T47D (cell line): ENCODE measurements at places on chromosomes 11 and 22.

DNA sequence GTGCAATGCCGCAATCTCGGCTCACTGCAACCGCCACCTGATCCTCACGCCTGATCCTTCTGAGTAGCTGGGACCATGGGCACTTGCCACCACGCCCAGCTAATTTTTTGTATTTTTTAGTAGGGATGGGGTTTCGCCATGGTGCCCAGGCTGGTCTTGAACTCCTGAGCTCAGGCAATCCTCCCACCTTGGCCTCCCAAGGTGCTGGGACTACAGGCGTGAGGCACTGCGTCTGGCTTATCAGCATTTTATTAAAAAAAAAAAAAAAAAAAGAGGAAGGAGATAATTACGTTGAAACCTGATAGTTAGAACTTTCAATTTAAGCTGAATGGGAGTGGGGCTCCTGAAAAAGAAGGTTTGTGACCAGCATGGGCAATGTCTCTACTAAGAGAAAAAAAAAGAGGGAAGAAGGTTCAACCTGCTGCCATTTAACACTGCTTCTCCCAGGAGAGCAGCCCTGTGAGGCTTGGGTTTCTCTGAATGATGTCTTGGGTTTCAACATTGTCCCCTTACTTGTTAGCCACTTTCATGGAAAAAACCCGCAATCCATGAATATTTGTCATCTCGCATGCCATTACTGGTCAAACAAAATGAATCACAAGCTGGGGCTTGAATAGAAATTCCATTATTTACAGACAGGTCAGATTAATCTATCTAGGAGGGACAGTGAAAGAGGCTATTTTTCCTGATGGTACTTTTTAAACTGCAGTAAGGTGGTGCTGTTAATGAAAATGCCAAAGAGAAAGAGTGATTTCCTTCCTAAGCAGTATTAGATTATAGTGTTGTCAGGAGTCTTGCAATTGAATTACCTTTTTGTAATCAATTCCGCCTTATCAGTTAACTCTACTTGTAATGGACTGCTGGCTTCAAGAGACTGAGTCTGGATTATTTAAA, 72.5 kb downstream of the PACS1 start:
- no peak for DNase-seq

DNA sequence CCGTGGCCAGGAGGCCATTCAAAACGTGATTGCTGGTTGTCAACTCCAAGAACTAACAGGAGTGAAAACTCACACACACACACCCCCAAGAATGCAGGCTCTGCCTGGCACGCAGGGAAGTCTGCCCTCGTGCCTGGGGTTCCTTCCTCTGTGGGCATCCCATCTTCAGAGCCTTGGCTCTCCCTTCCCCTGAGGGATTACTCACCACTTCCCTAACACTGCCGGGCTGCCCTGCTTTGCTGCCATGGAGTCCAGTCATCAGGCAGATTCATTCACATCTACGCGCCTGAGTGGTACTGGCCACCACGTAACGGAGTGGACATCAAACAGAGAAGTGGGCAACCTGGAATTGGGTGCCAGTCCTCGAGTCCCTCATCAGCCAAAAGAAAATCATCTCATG, 120.7 kb upstream of the TMEM45B start:
- no peak for DNase-seq

- no peak for DNase-seq
Measured at GRCh38 chr11:60987577-60988277, 16.2 kb downstream of the CD6 start.

DNA sequence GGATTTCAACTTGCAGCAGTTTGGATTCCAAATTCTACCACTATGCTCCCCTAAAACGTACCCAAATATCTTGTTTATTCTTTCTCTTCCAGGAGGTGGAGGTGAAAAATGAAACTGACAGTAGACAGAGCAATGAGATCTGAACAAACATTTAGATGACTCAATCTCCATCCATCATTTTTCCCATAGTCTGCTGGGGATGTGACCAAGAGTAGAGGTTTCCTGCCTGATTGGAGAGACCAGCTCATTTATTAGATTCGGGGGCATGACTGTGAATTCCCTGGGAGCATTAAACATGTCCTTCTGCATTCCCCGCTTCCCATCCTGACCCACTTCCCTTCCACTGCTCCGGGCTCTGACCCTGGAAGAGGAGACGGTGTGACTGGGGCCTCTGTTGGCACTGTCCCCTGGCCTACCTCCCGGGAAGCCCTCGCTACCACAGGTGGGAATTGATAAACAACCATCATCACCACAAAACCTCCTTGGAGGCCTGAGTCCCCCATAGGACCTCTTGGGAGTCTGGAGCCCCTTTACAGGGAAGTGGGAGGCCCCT, 20.3 kb downstream of the DKK3 start:
- DNase-seq = no peak

DNA sequence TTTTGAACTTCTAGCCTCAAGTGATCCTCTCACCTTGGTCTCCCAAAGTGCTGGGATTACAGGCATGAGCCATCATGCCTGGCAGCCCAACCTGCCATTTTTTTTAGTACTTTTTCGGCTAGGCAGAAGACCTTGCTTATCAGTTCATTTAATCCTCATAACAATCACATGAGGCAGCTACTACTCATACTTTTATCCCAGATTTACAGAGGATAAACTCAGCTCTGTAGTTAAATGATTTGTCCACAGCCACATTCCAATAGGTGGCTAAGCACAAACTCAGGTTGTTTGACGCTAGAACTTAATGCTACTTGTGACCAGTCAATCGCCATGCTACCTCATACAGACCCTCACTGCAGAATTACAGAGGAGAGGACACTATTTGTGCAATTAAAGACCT, 28.1 kb downstream of the SBF2 start:
- no peak for DNase-seq

GRCh38 chr22:39765661-39766060, 127.9 kb downstream of the ENTHD1 start:
- no peak for DNase-seq

GRCh38 chr11:44596525-44597276, 31.2 kb downstream of the CD82 start:
- no peak for DNase-seq

DNA sequence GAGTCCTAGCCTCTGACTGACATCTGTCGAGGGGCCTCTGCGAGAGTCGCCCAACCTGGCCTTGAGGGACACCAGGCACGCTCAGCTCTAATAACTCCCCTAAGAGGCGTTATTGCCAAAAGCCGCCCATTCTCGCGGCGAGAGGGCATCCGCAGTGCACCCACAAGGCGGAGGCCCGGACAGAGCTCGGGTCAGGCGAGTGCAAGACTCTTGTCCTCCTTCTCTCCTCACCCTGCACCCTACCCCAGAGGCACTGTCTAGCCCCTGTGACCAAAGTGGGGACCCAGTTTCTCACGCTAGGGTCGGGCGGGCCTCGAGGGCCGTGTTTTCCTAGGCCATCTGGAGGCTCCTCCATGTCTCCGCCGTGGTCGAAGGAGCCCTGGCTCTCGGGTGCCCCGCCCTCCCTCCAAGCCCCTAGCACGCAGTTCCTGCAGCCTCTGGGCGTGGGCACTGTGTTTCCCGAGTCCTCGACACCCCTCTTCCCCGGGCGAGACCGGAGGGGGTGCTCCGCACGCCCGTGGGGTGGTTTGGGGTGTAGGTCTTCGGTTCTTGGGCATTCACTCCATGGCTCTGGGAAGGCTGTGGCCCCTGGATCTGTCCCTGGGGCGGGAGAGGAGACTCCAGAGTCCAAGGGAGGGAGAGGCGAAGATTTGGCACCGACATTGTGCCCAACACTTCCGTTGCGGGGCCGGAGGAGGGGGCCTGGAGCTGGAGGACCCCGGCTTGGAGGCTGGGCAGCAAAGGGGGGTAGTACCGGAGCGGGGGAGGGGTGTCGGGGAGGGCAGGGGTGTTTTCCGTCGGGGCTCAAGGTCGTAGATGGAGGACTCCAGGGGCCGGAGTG, 1.0 kb downstream of the CHRM4 start:
- DNase-seq = peak; percentile 48

DNA sequence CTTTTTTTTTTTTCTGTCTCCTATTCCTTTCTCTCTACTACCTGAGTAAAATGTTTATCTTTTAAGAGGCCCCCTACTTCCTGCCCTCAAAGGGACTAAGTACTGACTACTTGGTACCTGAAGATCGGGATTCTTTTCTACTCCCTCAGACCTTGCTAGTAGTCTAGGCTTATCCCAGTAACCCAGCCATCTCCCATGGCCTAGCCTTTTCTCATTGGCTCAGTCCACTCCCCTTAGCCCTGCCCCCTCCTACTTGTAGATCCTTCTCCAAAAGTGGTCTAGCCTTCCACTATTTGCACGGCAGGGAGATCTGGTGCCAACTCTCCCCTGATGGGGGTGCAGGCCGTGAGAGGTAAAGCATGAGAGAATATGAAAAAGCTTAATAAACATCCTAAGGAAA, 133.7 kb downstream of the RCN1 start:
- no peak for DNase-seq

- DNase-seq = no peak
Measured at GRCh38 chr11:13993096-13993765, 30.7 kb downstream of the SPON1 start.

GRCh38 chr11:103892603-103893002, 143.8 kb upstream of the DDI1 start:
- no peak for DNase-seq

- DNase-seq = no peak
Measured at GRCh38 chr11:70246196-70246595, 24.3 kb upstream of the PPFIA1 start.

- DNase-seq = no peak
Measured at GRCh38 chr11:44761551-44761961, 34.8 kb downstream of the TSPAN18 start.

DNA sequence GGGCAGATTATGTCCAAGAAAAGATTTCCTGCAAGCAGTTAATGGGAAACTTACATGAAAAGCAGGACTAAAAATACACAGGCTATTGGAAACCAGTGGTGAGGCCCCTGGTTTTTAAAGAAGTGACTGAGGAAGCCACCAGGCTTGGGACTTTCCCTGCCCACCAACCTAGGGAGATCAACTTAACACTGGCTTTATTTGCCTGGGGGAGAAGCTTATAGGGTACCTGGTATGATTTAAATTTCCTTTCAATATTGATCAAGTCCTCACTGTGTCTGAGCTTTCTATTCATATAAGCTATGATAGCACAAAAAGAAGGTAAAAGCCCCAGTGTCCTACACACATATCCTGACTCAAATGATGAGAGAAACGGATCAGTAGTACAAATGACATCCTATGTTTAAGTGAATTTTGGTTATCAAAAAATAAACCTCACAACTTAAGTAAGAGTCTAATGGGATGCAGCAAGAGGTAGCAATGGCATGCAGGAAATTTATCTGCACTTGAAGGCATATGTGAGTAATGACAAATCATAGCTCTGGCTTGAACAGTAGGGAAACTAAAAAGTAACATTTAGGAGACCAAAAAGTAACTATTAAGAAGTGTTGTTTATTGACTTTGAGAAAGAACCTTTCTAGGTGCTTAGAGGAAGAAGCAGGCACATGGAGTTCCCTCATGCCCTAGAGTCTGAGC, 85.3 kb downstream of the GAB2 start:
- DNase-seq = no peak

DNA sequence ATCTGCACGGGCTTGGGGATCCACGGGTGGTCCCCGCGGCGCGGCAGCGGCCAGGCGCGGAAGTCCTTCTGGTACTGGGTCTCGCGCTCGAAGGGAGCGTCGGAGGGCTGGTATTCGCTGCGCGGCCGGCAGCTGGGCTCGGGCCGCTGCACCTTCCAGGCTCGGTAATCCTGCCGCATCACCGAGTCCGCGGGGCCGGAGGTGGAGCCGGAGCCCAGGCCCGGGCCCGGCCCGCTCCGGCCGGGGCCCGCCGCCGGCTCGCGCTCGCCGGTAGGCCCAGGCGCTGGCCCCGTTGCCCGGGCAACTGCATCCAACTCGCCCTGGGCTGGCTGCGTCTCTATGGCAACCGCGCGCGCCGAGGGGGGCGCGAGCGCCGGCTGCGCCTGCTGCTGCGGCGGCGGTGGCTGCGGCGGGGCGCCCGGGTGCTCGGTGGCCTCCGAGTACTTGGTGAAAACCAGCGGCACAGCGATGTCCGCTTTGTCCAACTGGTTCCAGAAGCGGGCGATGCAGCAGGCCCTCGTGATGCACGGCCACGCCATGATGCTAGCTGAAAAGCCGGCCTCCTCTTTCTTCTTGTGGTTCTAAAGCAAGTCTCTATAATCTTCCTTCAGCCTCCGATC, 897 bp downstream of the MAP6 start:
- DNase-seq = no peak

- DNase-seq = peak; percentile 52
Measured at GRCh38 chr11:72353861-72354260, 80.5 kb downstream of the CLPB start.

DNA sequence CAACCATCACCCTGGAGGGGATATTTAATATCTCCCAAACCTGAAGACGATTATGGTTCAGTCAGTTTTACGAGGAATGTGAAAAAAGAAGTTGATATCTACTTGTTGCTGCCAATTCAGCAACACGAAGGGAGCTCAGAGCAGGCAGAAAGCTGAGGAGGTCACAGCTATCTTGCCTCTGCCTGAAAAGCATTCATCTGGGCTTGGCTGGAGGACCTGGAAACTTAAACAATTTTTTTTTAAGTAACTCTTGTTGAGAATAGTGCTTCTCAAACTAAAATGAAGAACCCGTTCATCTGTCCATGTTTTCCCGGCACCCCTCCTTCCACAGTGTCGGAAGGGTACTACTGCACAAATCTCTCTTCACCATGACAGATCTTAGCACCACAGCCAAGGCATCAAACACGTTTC, 98.9 kb downstream of the MICAL3 start:
- DNase-seq = no peak

- peak; percentile 83 for DNase-seq
Measured at GRCh38 chr11:69915501-69916250, 96.5 kb upstream of the FGF3 start.

DNA sequence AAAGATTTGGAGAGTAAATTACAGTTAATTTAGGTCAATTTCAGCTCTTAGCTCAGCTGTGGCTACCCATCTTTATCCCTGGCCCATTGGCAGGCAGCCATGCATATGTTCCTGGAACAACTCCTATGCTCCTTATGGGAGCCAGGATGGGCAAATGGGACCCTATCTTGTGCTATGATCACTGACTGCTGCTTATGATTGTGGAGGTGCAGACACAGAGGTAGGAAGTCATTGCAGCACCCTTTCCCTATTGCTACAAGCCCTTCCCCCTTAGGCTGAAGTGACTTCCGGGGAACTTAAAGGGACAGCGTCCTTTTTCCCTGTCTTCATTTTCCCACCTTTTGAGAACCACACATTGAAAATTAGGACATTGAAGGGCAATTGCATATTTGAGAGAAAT, 112.7 kb downstream of the FCHSD2 start:
- DNase-seq = no peak

DNA sequence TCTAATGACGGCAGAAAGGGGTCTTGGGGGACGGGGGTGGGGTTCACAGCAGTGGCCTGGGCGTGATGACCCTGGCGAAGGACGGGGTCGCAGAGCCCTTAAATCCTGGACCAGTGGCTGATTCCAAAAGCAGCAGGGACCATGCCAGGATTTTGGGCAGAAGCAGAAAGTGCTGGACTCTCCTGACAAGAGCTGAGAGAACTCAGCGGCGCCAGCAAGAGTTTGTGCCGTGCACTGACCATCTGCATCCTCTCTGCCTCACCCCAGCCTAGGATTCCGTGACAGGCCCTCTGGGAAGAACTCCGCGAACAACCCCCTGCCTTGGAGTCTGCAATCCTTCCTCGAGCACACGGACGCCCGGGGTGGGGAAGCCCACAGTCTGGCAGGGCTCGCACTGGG, 644 bp upstream of the NDUFV1 start:
- no peak for DNase-seq

- no peak for DNase-seq
Measured at GRCh38 chr22:32721328-32722180, 80.0 kb upstream of the TIMP3 start.
